DMS79 (cell line): ENCODE measurements at places on chromosomes 1 and 21.

DNA sequence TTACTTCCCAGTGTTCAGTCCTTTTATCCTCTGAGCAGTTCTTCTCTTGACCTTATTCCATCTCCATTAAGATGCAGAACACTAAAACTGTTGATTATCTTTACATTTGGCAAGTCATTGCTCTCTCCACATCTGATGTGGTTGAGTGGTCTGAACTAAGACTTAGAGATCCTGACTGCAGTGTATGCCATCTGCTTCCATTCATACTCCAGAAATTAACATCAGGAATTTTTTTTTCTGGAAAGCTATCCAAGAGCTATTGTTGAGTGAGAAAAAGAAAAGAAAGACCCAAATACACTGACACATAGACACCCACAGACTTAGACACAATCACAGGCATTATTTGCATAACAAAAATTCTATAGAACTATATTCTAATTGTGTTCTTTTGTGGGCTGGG is 3.7 kb upstream of the TRIM62 start:
- DNase-seq: no peak

DNA sequence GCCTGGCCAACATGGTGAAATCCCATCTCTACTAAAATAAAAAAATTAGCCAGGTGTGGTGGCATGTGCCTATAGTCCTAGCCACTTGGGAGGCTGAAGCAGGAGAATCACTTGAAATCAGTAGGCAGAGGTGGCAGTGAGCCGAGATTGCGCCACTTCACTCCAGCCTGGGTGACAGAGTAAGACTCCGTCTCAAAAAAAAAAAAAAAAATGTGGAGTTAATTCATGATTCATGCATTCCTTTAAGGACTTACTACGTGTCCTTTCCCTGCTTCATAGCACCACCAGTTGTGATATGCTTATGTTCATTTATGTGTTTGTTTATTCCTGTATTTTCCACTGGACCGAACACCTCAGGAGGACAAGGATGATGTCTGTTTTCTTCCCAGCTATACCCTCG is 12.7 kb upstream of the PRELP start:
- DNase-seq: no peak

DNA sequence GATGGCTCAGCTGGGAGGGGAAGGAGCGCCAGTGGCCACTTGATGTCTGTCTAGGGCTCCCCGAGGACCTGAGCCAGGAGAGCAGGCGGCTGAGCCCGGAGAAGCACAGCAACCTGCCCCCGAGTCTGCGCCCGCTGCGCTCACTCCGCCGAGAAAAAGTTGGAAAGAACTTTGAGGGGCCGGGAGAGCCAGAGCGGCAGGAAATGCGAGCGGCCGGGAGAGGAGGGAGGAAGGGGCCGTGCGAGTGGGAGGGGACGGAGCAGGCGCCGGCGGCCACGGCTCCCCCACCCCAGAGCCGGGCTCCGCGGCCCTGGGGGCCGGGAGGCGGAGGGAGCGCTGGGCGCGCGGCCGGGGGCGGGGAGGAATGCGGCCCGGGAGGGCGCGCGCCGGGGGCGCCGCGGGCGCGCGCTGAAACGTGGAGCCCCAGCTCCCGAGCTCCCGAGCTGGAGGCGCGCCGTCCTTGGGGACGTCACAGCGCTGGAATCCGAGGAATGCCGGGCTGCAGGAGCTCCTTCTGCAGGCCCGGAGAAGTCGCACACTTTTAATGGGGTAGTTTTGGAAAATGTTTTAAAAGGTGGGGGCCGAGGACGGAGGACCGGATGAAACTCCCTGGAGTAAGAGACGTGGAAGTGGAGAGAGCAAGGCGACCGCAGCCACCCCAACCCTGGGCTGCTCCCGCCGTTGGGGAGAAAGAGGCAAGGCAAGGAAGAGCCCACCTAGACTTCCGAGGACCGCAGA is at the start of gene PTPN14:
TSS of gene PTPN14 (minus strand) at position 167 of the 738 bp plus-strand sequence. CDS start 86,799 bp downstream, outside the sequence.
- no peak for DNase-seq

DNA sequence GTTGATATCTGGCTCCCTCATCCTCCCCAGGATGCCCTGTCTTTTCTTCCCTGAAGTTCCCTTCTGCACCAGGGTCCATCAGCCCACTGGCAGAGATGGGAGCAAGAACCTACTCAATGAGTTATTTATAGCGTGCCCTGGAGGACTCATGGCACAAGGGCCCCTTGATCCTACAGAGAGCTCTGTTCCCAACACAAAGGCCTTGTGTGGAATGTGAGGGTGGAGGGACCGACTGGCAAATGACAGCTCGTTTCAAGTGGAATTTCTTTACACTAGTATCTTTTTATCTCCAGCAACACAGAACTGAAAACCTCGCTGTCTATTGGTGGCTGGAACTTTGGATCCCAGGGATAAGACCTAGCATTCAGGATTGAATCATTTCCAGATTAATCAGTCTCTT is 22.4 kb downstream of the CHI3L2 start:
- DNase-seq: no peak
